Stomach (tissue), 19 donors: ENCODE measurements at places on chromosomes 1 and 21. TPM values are rescaled to one million over a fixed set of nuclear protein-coding genes. Genes with fewer than 3 reads are reported as not detected.

The ENAH gene
- 149 TPM for total RNA-seq

The RNPC3 gene
- 32.0 TPM for total RNA-seq

The ZBTB40 gene
- 17.2 TPM for total RNA-seq

The ABCG1 gene
- 26.4 TPM for total RNA-seq

The SELL gene
- total RNA-seq: 2.9 TPM

The HPCA gene
- 4.9 TPM for total RNA-seq

DNA sequence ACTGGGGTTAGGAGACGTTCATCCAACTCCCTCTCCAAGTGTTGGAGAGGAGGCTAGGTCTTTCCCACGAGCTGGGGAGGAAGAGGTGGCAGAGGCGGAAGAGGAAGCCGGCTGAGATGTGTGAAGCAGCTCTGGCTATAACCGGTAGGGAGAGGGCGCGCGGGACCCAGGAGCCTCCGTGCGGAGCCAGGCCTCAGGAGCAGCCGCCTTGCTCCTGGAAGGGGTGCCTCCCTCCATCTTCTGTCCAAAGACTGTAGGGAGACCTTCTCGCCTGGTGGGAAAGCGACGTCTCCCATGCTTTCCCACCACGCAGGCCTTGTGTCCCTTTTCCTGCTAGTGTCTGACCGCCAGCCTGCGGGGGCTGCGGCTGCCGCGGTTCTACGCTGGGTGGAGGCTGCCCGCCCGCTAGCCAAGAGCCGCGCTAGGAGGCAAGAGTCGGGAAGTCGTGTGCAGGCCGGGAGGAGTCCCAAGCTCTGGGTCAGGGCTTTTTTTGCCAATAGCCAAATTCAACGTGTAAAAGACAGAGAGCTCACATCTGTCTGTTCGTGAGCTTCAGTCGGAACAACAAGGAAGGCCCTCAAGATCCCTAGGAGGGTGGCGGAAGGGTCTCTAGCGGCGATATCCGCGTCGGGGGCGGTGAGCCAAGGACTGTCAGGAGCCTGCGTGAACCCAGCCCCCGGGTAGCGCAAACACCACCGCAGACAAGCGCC lies 8.4 kb upstream of the NBPF11 start:
- no peak for DNase-seq

DNA sequence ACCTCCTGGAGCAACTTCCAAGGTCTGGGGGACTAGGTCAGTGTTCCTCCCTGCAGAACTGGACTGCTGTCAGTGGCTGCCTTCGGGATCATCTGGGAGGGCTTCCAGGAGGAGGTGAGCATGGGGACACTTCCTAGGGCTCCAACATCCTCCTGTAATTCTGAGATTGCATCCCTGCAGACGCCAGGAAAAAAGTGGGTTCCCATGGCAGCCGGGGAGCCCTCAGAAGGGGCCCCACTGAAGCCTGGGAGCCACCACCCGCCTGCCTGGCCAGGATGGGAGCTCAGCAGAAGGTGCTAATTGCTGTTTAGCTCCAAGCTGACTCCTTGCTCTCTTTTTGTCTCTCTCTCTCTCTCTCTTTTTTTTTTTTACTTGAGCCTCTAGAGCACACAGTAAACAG lies 16.1 kb upstream of the ARF1 start:
- DNase-seq: no peak

GRCh38 chr1:108955881-108956280 lies 7.4 kb downstream of the CLCC1 start:
- no peak for DNase-seq

- peak; percentile 78 for DNase-seq
Measured at GRCh38 chr1:197868751-197869489, 33.5 kb upstream of the C1orf53 start.

DNA sequence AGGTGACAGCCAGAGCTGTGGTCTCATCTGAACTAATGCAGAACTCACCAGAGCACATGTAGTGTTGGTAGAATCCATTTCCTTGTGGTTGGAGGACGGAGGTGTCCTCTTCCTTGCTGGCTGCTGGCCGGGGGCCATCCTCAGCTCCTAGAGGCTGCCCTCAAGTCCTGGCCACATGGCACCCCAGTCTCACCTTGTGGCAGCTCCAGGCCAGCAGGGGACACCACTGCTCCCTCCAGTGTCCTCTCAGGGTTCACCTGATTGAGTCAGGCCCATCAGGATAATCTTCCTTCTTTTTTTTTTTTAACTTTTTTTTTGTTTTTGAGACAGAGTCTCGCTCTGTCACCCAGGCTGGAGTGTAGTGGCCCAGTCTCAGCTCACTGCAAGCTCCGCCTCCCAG lies 2.9 kb downstream of the KCNE1 start:
- no peak for DNase-seq

DNA sequence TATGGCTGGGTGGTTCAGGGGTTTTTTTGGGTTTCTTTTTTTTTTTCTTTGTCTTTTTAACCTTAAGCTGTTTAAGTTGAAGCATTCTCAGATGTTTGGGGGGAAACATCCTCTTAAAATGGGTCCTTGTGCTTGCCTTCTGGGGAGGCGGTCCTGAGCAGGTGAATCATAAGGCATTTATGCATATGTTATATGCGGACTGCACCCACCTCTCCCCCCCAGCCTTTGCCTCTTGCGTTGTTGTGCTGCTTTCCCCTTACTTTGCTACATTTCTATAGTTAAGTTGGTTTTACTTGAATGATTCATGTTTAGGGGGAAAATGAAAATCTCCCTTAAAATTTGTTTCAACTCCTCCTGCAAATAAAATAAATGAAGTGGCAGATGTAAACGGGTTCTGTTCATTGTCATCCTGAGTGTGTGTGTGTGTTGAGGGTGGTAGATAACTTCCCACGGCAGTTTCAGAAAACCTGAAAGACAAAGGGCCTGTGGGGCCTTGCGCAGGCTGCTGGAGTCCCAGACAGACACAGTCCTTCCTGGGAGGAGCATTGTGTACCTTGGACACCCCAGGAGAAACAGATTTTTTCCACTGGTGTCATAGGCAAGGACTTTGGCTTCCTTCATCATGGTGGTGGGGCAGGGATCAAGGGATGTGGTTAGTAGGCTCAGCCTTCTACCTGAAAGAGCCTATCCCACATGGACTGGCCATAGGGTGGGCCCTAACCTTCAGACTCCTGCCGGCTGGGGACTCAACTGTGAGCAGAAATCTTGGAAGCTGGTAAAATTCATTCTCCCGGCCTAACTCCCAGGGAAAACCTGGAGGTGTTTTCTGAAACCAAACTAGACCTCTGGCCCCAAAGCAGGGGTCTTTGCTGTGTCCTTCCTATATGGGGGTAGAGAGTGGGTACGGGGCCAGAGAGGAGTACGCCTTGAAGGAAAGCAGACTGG lies 926 bp upstream of the SH3D21 start:
- DNase-seq: peak; percentile 38

- no peak for DNase-seq
Measured at GRCh38 chr1:206907304-206907991, 10.2 kb downstream of the IL24 start.

- DNase-seq: peak; percentile 23
Measured at GRCh38 chr1:41583658-41584547, 99.4 kb upstream of the EDN2 start.

- DNase-seq: no peak
Measured at GRCh38 chr1:82836973-82837680, 1036.4 kb downstream of the ADGRL2 start.

- no peak for DNase-seq
Measured at GRCh38 chr1:232988572-232989040, 38.2 kb downstream of the NTPCR start.

DNA sequence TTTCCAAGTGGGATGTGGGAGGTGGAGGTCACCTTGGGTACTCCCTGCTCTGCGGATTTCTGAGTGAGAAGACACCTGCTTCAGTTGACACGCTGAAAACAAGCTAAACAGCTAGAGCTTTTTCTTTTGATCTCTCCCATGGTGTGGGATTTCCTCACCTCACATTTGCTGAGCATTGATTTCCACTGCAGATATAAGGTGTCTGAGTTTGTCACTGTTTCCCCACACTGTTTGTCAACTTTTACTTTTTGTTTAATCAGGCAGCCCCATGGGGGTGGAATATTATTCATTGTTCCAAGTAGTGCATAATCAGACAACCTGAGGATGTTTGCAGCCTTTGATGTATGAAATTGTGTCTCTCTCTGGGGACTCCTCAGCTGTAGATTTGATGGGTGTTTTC lies 49.5 kb downstream of the FASLG start:
- DNase-seq: no peak
